ENCODE measurements at places on chromosomes 13 and 19.

GRCh38 chr13:27790523-27790922 is 1.8 kb upstream of the GSX1 start:
- DNase-seq, result no peak

DNA sequence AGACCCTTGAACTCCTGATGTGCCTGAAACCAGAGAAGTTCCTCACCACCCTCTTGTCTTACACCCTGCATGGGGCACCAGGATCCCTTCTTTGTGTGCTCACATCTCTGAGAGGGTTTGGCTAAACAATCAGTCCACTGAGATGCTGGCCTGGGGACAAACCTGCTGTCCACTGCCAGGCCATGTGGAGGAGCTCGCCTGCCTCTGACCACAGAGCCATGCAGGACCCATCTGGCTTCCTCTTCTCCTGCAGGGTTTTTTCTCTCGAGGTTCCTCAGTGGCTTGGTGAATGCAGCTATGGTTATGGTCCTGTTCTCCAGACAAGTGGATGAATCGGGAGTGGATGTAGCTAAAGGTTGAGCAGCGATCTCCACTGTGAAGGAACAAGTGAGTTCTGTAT is 49.1 kb upstream of the MEDAG start:
- DNase-seq, result no peak

- DNase-seq, result no peak
Observed at GRCh38 chr19:56668676-56669075, 2.9 kb downstream of the ZNF835 start.

DNA sequence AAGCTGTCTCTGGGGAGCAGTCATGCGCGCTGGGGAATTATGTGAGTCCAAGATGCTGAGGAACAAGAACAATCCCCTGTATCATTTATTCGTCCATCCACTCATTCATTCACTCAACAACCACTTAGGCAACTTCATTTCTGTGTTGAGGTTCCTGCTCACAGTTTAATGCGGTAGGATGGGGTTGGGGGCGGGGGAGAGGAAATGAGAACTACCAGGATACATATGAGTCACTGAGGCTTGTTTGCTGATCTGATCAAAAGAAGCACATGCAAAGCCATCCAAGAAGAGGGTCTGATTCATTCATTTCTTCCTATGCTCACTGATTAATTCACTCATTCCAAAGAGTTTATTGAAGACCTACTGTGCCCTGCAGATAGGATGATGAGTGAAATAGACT is 20.9 kb downstream of the ZNF536 start:
- DNase-seq, result no peak

DNA sequence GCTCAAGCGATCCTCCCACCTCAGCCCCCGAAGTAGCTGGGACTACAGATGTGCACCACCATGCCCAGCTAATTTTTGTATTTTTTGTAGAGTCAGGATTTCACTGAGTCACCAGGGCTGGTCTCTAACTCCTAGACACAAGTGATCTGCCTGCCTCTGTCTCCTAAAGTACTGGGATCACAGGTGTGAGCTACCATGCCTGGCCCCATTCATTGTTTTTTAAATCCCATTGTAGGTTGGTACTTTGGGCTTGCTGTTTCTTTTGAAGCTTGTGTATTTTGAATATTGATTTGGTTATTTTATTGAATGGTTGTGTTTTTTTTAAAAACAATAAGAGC is 26.7 kb downstream of the ZMYM2 start:
- DNase-seq, result no peak

DNA sequence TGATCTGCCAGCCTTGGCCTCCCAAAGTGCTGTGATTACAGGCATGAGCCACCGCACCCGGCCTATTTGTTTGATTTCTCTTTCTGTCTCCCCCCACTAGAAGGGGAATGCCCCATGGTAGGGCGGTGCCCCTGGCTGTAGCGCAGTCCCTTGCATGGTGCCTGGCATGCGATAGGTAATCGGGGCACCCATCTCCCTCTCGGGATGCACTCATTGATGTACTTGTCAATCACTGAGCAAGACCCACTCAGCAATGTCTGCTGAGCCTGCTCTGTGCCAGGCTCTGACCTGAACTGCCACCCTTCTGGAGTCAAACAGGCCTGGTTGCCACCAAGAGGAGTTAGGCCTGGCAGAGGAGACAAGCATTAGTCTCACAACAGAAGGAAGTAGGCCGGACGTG is 19.8 kb downstream of the DNM2 start:
- DNase-seq, result no peak

- no peak for DNase-seq
Observed at GRCh38 chr13:60012488-60012887, 151.2 kb downstream of the DIAPH3 start.

DNA sequence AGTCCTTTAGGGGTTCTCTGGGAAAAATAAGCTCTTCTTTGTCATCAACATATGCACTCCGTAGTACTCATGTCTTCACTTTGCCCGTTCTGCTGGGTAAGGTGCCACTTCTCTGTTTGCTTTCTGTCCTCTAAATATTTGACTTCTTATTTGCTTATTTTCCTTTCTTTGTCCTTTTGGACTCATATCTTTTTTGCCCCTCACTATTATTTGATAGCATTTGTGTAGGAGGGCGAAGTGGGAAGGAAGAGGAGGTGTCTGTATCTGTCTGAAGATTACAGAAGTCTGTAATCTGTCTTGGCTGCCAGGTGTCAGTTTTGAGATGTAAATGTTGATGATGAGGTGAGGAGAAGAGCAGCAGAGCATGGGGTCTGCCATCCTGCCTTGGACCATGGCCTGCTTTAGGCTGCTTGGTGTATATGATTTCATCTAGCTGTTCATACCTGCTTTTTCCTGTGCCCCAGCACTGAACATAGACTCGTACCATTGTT is 30.8 kb downstream of the USPL1 start:
- no peak for DNase-seq

GRCh38 chr13:33730619-33731018 is 87.3 kb upstream of the RFC3 start:
- no peak for DNase-seq

DNA sequence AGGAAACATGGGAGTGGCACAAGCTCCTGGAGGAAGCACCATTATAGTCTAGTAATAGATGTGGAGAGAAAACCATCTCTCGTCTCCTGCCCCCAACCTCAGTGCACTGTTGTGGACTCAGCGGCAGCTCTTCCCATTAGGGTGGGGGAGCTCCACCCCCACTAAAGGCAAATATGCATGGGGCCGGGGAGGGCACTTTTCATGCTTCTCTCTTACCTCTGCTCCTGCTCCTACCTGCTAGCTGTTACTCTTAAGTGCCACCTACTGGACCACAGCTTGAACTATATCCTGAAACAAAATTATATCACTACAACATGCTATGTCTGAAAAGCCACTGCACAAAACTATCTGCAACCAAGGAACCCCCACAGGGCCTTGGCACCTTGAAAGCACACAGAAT is 112.6 kb upstream of the DACH1 start:
- no peak for DNase-seq

DNA sequence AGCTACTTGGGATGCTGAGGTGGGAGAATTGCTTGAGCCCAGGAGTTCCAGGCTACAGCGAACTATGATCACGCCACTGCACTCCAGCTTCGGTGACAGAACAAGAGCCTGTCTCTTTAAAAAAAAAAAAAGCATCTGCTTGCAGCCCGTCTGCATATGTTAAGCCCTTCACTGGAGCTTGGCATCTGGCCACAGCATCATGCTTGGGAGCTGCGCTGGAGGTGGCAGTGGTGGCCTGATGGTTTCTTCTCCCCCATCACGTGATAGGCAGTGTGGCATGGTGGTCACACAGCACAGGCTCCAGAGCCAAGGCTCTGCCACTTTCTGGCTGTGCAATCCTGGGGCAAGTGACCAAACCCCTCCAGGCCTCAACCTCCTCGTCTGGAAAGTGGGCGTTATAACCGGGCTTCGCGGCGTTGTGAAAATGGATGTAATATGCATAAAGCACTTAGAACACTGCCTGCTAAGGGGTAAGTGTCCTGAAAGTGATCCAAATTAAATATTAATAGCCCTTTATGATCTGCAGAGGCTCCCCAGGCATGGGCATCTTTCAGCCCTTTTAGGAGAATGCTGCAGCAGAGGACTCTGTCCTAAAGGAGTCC is 24.4 kb downstream of the MARK4 start:
- no peak for DNase-seq

DNA sequence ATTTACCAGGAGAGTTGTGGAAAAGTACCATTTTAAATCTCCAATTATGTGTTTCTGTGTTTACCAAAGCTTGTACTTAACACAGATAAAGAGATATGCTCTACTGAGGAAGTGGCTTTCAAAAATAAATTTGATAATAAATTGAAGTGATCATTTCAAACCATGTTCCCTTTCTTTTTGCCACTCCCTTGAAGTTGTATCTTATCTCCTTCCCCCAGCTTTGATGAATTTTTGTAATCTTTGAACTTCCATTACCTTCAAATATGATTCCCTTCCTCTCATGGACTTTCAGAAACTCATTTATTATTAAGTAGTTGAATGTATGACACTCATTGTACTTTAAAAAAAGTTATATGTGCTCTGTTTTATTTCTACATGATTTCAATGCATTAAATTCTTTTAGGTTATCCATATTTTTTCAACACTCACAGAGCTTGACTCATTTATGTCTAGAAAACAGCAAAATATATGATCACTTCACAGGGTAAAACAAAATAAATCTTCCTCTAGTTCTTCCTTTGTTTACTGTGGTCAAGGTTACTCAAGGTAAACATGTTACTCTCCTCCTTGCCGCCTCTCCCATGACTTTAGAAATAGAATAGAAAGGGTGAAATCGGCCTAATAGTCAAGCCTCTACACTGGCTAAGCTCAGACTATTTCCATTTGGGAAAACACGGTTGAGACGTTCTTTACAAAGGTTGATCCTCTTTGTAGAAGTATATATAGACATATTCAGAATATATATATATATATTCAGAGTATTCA is 251.2 kb upstream of the SPRY2 start:
- no peak for DNase-seq

- no peak for DNase-seq
Observed at GRCh38 chr13:24149246-24150032, 11.1 kb upstream of the SPATA13 start.

GRCh38 chr13:28338006-28338574 is 156.8 kb downstream of the FLT1 start:
- no peak for DNase-seq

DNA sequence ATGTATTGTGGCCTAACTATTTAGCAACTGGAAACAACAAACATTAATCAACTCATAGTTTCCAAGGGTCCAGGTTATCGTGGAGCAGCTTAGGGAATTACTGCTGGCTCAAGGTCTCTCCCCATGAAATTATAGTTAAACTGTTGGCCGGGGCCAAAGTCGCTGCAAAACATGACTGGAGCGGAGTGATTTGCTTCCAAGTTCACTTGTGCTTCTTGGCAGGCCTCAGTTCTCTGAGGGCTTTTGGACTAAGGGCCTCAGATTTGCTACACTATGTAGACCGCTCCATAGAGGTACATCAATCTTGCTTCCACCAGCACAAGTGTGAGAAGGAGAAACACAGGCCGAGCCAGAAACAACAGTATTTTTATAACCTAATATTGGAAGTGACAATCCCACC is 9.4 kb upstream of the KBTBD7 start:
- DNase-seq, result no peak

DNA sequence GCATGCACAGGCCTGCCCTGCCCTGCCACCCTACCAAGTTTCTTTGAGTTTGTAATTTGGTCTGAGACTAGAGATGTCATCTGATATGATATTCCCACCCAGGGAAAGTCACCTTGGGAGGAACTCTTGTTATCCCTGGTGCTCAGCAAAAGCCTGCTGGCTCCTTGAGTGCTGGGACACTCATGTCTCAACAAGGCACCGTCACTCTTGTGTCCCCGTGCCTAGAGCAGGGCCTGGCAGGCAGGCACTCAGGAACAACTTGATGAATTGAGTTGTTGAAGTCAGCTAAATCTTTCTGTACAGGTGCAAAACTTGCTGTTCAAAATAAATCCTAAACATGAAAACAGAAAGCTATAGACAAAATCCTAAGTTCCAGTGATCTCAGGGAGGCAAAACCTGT is 345.4 kb downstream of the KCNRG start:
- DNase-seq, result no peak

DNA sequence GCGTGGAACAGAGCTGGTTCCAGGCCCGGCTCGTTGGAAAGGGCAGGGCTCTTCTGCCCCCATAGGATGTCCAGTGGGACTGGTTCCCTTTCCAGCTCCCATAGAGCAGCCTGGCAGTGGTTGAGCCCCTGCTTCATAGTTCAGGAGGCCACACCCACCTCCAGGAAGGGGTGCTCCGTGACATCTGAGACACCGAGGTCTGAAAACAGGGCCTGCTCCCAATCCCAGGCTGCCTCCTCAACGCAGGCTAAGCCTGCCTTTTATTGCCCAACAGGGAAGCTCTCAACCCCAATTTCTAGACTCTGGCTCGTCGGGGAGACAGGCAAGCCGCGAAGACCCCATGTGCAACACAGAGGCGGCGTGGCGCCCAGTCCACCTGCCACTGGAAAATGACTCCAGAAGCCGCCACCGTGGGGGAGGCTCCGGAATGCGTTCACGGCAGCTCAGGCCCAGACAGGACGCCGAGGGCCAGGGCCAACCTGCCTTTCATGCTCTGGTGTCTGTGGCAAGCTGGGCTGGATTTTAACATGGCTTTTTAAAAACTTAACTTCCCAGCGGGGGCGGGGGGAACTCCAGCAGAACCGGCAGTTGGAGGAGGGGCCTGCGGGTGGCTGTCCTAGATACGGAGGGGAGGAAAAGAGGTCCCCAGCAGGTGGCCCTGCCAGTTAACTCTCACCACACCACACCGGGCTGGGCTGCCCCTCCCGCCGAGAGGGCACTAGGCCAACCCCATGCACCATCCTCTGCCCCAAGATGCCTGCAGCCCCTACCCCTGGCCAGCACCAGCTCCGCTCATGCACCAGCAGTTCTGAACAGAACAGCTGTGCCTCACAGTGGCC is 17.9 kb upstream of the TINCR start:
- DNase-seq, result peak; percentile 39

GRCh38 chr13:98798849-98799645 is 46.6 kb upstream of the SLC15A1 start:
- DNase-seq, result no peak

GRCh38 chr19:35309481-35310279 is 17.7 kb downstream of the MAG start:
- DNase-seq, result no peak

- DNase-seq, result no peak
Observed at GRCh38 chr13:74667656-74668203, 533.5 kb upstream of the KLF12 start.

DNA sequence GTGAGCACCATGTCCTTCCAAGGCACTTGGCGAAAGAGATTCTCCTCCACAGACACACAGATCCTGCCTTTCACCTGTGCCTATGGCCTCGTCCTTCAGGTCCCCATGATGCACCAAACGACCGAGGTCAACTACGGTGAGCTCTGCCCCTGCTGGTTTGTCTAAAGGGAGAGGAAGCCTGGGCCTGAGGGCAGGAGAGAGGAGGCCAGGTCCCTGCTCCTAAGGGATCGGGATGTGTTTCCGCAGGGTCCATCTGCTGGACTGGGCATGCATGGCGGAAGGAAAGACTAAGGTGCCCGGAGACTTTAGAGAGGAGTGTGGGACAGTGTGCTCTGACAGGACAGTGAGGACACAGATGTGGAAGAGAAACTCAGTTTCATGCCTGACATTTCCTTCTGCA is 7.6 kb downstream of the SERPINE3 start:
- DNase-seq, result no peak

- DNase-seq, result no peak
Observed at GRCh38 chr19:16160445-16160942, 12.8 kb downstream of the CIB3 start.

Measured in caudate nucleus (tissue), 63 donors.